ENCODE measurements at places on chromosomes 2 and 18.

DNA sequence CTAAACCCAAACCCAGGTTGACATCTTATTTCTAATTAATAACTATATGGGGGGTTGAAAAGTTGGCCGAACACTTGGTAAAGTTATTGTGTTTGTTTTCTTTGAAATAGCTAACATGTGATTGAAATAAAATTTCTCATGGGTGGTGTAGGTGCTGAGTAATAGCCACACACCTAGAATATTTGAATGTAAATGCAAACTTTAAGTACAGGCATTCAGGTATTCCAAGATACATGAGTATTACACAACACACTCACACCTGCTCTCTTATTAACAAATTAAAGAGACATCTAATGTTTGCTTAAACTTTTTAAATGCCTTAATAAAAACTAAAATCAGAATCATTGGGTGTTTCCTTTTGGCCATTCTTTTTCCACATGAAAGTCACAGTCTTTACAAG, 165.5 kb downstream of the EHBP1 start:
- DNase-seq = no peak

DNA sequence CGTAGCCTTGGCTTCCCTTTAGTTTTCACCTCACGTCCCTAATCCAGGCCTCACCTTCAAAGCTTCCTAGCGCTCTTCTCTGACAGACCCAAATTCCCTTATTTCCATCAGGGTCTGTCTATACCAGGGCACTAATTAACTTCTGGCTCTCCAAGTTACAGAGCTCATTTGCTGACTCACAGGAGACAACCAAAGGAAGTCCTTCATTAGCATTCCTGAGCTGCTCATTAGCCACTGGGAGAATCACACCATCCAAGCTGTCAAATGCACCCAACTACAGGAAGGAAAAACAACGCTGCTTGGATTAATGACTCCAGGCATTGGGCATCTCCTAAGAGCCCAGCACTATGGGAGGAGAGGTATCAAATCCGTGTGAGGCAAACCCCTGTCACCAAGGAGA, 109.8 kb upstream of the ALK start:
- DNase-seq = no peak

- DNase-seq = no peak
Observed at GRCh38 chr2:73931531-73932500, 5.1 kb downstream of the DGUOK start.

DNA sequence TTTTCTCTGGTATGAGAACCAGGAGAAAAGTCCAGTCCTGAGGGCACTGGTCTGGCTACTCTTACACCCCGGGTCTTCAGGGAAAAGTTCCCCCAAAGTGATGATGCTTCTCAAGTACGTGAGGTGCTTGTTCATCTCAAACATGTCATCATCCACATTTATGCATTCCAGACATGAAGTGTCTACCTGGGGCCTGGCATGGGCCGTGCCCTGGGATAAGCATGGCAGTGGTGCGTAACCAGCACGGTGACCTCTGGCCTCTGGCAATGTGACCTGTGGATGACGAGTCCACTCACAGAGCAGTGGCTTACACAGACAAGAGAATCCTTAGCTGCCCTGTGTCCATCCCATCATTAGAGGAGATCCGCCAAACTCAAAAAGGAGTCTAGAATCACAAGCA, 74.8 kb upstream of the LGALSL start:
- no peak for DNase-seq

GRCh38 chr2:217717646-217718045, 285.1 kb downstream of the TNS1 start:
- no peak for DNase-seq

DNA sequence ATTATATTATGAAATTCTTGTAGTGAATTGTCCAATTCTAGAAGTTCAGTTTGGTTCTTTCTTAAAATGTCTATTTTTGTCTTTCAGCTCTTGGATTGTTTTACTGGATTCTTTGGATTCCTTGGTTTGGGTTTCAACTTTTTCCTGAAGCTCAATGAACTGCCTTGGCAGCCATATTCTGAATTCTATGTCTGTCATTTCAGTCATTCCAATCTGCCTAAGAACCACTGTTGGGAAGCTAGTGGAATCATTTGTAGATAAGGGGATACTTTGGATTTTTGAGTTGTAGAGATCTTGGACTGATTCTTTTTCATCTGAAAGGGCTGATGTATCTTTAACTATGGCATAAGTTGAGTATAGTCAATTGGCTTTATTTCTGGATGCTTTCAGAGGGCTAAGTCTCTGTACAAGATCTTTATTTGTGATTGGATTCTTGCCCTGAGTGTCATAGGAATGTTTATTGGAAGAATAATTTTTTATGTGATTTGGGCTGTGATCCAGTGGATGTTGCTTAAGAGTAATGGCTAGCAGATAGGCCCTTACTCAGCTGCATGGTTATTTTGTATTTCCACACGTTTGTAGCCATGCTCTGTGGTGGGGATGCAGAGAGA, 42.3 kb downstream of the SERPINB7 start:
- peak; percentile 18 for DNase-seq

GRCh38 chr2:129491308-129491707, 488.2 kb upstream of the RAB6C start:
- no peak for DNase-seq

- no peak for DNase-seq
Observed at GRCh38 chr2:97928591-97928990, 67.2 kb downstream of the TMEM131 start.

DNA sequence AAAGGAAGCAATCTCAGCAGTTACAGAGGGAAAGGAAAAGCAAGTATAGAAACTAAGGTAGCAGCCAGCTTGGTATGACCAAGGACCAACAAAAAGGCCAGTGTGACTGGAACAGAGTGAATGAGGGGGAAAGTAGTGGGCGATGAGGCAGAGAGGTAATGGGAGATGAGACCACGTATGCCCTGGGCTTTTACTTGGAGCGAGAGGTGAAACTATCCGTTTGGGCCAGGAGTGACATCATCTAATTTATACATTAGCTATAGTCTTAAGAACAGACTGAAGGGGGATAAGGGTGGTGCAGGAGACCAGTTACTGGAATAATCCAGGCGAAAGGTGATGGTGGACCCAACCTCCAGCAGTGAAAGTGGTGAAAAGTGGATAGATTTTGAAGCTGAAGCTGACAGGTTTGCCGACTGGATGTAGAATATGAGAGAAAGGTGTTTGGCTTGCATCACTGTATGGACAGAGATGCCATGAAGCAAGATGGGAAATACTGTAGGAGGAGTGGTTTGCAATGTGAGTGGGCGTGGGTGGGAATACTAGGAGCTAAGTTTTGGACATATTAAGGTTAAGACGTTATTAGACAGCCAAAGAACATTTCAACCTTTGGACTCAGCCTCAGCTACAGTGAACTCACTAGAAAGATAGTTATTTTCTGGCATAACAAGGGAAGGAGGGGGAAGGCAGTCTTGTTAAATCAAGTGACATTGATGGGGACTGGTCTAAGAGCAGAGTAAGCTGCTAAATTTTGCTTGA, 106.0 kb downstream of the PLEKHM3 start:
- DNase-seq = no peak

- DNase-seq = no peak
Observed at GRCh38 chr2:53886406-53887280, 26.9 kb upstream of the GPR75 start.

- no peak for DNase-seq
Observed at GRCh38 chr2:64675860-64676259, 22.1 kb upstream of the SERTAD2 start.

- DNase-seq = no peak
Observed at GRCh38 chr2:240948086-240948485, 42.0 kb downstream of the CROCC2 start.

All from trophoblast cell (in vitro differentiated cells and primary cell).